ENCODE measurements at places on chromosomes 1 and 21.

DNA sequence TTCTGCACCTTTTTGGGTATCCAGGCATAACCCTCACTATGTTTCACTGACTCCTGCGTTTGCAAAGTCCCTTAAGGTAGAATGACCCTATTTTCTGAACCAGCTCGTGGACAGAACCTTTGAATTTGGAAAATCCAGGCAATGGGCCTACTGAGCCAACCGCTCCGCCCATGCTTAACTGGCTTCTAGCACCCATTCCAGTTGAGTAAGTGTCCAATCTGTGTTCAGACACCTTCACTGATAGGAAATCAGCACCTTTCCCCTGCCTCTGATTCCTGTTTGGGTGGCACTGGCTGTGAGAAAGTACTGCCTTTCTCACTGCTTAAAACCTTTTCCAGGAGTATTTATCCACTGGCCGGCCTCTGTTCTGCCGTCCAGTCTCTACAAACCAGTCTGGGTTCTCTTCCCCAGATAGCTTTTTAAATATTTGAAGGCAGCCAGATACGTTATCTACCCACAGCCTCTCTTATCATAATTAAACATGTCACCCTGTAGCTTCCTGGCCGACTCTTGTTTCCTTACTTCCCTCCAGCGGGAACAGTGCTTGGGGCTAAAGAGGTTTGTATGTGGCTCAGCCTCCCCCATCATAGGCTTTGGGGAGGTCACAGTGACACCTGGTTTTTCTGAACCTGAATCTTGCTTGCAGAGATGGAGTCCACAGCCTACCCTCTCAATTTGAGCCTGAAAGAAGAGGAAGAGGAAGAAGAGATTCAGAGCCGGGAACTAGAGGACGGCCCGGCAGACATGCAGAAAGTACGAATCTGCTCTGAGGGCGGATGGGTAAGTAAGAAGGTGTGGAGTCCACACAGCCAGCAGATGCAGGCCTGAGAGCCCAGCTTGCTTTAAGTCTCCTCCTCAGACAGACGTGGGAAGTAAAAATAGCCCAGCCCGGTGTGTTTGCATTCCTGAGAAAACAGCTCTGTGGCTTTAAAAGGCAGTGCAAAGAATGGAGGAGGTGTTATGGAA lies 1.3 kb downstream of the POGK start:
- no peak for DNase-seq

- DNase-seq = peak; percentile 84
Observed at GRCh38 chr1:183318433-183318832, 99.7 kb downstream of the NMNAT2 start.

DNA sequence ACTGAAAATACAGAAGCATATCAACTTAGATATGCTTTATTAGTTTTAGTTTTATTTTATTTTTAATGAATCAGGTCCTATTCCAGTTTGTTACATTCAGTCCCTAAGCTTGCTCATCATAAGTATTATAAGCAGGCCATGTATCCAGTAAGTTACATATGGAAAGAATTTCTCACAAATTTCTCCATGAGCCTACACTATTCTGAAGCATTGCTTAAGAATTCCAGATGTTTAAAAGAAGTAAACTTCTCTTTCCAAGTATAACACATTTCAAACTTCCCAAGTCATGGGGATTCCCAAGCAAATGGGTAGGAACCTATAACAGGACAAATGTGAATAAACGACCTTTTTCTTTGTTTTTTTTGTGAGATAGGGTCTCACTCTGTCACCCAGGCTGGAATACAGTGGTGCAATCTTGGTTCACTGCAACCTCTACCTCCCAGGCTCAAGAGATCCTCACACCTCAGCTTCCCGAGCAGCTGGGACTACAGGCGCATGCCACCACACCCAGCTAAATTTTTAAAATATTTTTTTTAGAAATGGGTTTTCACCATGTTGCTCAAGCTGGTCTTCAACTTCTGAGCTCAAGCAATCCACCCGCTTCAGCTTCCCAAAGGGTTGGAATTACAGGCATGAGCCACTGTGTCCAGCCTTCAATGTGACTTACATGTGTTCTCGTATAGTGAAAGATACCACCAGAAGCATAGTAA lies 39.0 kb downstream of the ST7L start:
- no peak for DNase-seq

- no peak for DNase-seq
Observed at GRCh38 chr1:154547105-154547732, 11.2 kb downstream of the UBE2Q1 start.

All from cardiac septum (tissue), 1 donor.